Activated gamma-delta T cell (primary cell): ENCODE measurements at places on chromosomes 1 and 21.

DNA sequence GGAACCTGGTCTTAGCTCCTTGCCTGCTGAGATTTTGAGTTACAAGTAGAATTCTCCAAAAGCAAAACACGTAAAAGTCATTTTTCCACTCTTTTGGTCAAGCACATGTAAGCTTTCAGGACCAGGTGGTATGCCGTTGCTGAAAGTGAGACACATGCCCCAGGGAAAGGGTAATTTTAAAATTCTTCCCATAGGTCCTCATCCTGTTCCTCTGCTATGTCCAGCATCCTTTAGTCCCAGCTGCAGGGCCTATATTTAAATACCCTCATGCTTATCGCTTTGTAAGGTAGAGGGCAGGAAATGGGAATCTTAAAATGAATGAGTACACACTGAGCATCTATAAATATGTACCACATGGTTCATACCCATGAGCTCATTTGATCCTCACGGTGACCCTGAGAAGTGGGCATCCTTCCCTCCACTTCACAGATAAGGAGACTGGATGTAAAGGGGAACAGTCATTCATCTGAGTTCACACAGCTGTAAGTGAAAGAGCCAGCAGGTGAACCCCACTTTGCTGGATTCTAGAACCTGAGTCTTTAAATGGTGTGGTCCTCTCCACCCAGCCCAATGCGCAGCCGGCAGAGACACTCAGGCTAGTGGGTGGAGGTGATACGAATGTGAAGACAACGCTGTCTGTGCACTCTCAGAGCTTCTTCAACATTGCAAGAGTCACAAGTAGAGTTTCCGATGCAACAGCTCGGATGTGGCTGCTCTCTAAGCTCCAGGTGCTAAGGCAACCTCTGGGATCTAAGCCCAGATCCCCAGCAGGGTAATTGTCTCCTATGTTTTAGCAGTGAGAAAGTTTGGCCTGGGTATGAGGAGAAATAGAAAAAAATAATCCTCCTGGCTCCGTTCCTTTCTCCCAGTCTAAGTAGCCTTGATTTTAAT, 163.5 kb downstream of the PLXNA2 start:
- no peak for DNase-seq

DNA sequence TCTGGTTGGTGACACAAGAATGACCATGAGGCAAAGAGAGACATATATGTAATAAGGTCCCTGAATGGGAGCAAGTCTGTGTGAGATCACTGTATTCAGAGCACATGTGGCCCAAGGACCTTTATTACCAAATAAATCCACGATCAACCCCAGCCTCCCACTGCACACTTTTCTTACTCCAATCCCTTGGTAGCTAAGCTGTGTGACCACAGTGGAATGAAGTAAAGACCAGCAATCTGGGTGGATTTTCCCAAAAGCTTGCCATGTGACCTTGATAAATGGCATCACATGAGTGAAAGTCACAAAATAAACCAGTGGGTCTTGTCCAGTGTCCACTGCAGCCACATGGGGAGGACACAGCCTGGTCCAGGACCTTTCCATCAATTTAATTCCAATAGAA, 36.7 kb upstream of the TLR5 start:
- no peak for DNase-seq

DNA sequence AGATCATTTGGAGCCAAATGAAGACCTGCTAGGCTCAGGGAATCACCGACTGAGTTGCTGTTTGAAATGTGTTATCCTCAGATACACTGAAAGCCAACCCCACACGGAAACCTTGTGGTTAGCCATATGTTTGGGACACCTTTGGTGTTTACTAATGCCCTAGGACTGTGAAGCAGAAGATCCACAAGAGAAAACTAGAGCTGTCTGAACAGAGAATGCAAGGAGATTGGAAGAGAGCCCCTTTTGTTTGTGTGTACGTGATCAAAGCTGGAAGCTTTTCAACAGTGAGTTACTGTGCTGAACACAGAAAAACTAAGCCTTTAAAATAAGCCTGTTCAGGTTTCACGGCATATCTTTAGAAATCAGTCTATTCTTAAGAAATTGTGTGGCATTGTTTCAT, 908.2 kb upstream of the ADGRL2 start:
- no peak for DNase-seq

DNA sequence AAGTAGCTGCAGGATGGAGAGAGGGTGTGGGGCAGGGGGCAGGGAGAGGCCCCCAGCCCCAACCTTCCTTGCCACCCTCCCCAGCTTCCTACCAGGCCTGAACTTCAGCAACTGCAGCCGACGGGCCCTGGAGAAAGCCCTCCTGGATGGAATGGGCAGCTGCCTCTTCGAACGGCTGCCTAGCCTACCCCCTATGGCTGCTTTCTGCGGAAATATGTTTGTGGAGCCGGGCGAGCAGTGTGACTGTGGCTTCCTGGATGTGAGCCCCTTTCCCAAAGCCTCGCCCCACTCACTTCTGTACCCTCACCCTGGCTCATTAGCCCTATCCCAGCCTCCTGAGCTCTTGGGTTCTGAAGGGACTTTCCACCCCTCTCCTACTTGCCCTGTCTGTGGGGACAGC, 6.0 kb downstream of the ADAM15 start:
- no peak for DNase-seq

- DNase-seq, result no peak
Observed at GRCh38 chr1:245173446-245174211, 18.8 kb downstream of the KIF26B start.

- DNase-seq, result no peak
Observed at GRCh38 chr1:236392182-236392581, 1.9 kb upstream of the EDARADD start.

DNA sequence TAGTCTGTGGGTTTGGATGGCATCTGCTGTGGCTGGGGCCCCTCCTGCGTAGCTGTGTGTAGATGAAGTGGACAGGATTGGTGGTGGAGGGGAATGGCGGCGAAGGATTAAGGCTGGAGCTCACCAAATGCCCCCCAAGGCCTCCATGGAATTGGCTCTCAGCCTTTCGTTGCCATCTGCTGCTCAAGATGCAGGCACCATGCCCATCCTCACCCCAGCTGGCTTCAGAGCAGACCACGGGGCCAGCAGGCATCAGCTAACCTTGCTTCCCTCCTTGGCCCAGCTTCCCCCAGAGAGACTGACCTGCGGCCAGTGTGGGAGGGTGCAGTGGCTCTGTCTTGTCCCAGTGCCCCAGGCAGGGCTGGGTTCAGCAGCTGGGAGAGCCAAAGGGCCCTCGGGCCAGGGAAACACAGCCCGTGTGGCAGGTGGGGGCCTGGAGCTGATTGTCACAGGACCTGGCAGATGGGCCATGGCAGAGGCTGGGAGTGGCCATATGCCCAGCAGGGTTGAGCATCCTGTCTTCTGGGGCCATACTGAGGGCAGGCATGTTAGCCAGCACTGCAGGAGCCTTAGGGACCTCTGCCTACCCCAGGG, 66.8 kb upstream of the ACTL8 start:
- no peak for DNase-seq

GRCh38 chr1:68384872-68385411, 64.8 kb downstream of the RPE65 start:
- DNase-seq, result no peak

- no peak for DNase-seq
Observed at GRCh38 chr1:18871401-18872070, 12.1 kb upstream of the TAS1R2 start.

- no peak for DNase-seq
Observed at GRCh38 chr1:179141592-179142251, 59.9 kb downstream of the TOR3A start.

DNA sequence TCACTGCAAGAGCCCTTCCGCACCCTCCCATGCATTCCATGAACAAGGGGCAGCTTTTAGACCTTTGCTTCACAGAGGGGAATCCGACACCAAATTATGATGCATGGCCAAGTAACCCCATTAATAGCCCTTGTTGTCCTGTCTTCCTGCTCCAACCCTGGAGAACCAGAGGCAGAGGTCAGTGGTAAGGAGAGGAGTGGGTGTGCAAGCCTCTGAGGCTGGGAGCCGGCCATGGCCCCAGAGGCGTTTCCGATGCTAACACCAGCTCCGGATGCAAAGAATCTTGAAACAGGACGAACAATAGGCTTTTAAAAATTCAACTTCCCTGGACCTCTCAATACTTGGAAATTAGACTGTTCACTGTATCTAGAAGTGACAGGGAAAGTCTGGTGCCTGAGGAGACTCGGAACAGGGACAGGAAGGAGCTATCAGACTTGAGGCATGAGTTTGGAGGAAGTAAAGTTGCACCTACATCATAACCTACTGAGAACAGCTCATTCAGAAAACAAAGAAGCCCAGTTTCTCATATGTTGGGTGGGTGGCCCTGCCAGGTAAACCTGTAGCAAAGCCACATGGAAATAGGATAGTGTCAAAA, 101.2 kb upstream of the ERG start:
- DNase-seq, result no peak

GRCh38 chr1:225539575-225539974, 111.7 kb upstream of the LBR start:
- DNase-seq, result no peak

- DNase-seq, result no peak
Observed at GRCh38 chr1:150259217-150259616, 1.6 kb downstream of the CA14 start.

- DNase-seq, result no peak
Observed at GRCh38 chr1:211948377-211948776, 87.0 kb downstream of the INTS7 start.

DNA sequence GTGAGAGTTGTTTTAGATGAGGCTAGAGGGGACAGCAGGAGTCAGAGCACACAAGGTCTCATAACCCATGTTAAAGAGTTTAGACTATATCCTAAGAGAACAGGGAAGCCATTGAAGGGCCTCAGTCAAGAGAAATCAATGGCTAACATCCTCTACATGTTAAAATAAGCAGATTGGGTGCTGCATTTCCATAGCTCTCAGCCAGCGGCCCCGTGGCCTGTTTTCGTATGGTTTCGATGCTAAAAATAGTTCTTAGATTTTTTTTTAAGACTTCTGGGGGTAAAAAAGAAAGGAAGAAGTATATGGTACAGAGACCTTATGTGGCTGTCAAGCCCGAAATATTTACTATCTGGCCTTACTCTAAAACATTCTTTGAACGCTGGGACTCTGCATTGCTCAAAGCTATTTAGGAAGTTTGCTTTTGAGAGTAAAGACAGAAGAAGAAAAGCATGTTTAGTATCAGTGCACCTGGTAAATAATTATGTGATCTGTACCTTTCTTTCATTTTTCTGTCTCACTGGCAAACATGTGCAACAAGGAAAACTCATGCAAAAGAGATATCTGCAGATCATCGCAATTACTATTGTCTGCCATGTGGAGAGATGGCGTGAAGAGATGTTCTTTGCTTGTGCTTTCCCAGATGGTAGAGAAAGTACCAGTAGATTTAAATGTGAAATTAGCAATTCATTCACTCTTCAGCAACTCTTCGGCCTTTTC, 8.4 kb downstream of the PDIK1L start:
- no peak for DNase-seq

DNA sequence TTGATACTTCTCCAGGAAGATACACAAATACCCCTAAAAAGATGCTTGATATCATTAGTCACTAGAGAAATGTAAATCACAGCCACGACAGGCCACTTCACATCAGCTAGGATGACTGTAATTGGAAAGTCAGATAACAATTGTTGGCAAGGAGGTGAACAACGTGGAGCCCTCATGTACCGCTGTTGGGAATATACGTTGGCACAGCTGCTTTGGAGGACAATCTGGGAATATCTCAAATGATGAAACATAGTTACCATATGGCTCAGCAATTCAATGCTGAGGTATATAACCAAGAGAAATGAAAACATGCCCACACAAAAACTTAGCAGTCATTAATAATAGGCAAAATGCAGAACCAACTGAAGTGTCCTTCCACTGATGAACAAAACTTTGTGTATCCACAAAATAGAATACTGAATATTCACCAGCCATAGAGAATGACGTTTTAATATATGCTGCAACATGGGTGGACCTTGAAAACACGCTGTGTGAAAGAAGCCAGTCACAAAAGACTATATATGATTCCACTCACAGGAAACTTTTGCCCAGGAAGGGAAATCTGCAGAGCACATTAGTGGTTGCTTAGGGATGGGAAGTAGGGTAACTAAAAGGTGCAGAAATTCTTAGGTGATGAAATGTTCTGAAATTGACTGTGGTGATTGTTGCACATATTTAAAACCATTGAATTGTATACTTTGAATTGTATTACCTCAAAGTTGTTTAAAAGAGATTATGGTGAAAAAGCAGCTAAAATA, 95.4 kb downstream of the AHCTF1 start:
- no peak for DNase-seq

DNA sequence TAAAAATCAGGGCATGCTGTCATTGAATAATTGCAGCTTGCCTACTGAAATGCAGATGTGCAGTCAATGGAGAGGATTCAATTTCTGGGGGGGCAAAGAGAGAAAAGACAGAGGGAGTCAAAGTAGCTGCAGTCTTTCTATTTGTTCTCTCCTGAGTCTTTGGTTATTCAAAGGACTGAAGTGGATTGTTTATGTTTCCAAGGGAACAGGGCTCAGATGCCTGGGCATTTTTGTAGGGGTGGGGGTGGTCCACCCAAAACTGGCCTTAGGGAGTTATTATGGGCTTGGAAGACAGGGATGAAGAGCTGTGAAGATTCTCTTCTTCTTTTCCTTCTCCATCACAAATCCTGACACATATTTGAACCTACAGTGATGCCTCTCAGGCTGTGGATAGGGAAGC, 408.8 kb upstream of the DAB1 start:
- DNase-seq, result no peak

DNA sequence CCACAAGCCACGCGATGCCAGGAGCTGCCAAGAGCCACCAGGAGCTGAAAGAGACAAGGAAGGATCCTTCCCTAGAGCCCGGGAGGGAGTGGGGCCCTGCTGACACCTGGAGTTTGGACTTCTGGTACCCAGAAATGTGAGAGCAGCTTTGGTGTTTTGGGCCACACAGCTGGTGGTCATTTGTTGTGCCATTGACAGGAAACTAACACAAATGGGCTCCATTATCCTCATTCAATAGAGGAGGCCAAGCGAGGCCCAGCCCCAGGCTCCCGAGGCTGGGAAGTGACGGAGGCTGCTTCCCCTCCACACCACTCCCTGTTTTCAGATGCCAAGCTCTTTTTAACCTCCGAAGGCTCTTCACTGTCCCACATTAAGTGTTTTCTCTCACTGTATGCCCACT, 25.5 kb downstream of the DHRS3 start:
- DNase-seq, result no peak

DNA sequence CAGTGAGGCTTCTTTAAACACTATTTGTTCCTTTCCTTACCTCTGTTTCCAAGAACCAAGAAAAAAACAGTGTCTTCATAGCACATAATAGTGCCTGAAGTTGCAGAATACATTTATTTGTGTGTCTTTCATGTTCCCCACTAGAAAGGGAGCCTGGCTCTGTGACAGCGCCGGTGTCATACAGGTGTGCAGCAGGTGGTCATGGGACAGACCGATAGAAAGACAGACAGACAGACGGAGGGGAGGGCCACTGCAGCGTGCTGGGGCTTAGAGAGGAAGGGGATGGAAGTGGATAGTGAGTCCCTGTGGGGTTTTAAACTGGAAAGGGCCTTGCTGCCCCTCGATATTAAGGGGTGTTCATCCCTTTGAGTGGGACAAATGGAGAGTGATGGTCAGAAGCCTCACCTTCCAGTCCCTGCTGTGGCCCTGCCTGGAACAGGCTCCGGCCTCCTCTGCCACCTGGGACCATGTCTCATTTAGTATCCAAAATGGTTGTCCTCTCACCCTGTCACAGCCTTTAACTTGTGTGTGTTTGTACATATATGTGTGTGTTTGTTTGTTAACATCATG, 152.9 kb downstream of the PGBD5 start:
- DNase-seq, result no peak
